CMK (cell line): ENCODE measurements at places on chromosomes 3 and 15.

GRCh38 chr3:175869404-175869803, 1010.3 kb downstream of the NAALADL2 start:
- no peak for DNase-seq

DNA sequence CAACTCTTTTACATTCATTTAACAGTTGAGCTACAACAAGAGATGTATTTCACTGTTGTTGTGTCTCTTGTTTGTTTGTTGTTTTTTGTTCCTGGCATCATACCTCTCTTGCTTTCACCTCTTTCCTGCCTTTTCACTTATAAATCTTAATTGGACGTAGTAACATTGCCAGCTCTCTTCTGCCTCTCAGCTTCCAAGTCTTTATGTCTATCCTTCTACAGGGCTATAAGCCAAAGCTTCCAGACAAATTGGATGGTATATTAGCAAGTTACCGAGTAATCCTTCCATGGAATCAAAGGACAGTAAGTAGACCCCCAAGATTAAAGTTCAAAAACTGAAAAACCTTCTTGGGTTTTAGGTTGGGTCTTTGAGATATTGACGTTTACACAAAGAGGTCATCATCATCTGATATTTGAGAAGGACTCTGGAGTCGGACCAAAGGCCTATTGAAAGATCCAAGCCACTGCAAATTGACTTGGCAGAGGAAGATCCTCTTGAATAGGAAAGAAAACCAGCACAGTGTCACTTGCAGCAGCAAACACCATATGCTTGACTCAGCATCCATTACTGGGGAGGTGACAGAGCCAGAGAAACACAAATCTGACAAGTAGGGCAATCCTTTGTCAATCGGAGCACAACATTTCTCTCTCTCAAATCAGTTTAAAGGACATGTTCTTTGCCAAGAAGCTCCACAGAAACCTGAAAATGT, 648.5 kb upstream of the NR2F2 start:
- no peak for DNase-seq

GRCh38 chr3:126026277-126026751, 57.3 kb downstream of the ROPN1B start:
- no peak for DNase-seq

DNA sequence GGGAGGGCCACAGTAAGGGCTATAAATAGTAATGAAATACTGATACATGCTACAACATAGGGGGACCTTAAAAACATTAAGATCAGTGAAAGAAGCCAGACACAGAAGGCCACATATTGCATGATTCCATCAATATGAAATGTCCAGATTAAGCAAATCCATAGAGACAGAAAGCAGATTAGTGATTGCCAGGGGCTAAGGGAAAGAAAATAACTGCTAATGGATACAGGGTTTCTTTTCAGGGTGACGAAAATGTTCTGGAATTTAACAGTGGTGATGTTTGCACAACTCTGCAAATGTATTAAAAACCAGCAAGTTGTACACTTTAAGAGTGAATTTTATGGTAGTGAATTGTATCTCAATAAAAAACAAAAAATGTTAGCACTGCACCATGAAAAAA, 37.0 kb downstream of the PIK3R4 start:
- DNase-seq = no peak

DNA sequence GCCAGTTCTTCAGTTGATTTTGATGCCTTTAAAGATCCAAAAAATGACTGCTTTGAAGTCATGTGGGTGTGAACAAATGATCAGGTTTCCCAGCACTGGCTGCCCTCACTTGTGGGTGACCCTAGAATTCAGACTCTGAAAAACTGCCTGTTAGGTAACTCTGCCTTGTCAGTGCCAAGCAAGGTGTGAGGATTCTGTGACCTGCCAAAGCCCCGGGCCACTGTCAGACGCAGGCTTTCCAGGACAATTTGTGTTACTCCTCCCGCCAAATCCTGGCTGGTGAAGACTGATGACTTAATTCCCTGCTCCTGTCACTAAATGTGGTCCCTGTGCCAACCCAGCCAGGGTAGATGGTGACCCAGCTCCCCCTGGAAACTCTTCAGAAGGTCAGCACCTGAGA, 99.2 kb upstream of the PSMD6 start:
- no peak for DNase-seq
